ENCODE measurements at places on chromosomes 13 and 19.

DNA sequence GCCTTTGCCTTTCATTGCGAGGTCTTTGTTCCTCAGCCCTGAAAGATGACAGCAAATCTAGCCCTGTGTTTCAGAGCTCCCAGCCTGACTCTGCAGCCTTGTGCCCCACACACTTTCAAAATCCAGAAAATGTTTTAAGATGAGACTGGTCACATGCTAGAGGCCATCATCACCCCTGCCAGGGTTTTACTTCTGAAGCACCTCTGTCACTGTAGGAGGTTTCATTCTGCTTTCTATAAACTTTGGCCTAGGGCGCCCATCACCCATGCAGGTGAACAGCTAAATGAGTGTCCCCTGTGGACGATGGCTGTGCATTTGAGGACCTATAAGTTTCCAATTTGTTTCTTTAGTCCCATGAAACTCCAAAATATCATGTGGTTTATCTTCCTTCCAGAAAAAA is 574.2 kb downstream of the MYO16 start:
- DNase-seq, result no peak

GRCh38 chr19:39347332-39348164 is 5.3 kb downstream of the SAMD4B start:
- no peak for DNase-seq

- peak; percentile 64 for DNase-seq
Measured at GRCh38 chr19:5801796-5802619, 2.9 kb upstream of the NRTN start.

GRCh38 chr19:35642798-35643254 is 1.3 kb downstream of the ETV2 start:
- DNase-seq, result no peak

DNA sequence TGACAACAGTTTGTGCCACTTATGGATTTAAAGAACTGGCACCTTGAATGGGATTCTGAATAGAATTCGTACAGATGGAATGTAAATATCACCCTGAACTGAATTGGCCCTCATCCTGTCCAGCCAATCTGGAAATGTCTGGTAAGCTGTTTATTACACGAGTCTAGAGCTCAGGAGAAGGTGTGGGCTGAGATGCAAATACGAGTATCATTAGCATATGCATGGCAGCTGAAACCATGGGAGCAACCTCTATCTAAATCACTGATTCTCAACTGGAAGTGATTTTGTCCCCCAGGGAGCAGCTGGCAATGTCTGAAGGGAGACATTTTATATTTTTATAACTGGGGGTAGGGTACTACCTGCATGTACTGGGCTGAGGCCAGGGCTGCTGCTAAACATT is 15.6 kb upstream of the VWA8 start:
- no peak for DNase-seq

DNA sequence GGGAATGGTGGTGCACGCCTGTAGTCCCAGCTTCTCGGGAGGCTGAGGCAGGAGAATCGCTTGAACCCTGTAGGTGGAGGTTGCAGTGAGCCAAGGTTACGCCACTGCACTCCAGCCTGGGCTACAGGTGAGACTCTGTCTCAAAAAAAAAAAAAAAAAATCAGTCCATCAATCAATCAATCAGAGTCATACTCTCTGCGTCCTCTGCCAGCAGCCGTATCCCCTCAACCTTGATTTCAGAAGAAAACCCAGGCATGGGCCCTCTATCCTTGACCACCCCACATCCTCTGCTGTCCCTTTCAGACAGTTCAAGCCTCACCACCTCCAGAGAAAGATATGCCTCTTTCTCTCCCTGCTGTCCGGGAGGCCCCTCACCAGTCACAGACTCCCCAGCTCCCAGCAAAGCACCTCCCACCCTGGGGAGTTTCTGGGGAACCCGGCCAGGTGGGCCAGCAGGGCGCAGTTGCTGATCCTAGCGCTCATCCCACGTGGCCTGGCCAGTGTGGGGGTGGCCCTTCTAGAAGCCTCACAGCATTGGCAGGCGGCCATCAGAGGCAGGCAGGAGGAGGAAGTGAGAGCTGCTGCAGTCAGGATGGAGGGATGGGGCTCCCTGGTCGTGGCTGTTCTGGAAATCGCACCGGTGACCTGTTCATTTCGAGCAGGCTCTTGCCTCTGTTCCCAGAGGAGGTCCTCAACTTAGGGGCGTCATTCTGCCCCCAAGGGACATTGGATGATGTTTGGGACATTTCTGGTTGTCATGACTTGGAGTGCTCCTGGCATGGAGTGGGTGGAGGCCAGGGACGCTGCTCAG is 10.2 kb upstream of the JSRP1 start:
- DNase-seq, result peak; percentile 93

- DNase-seq, result no peak
Measured at GRCh38 chr19:55376241-55376933, at the start of gene TMEM190. TMEM190 (plus strand) TSS chr19:55376826; CDS start chr19:55376854, 28 bp downstream.

- DNase-seq, result no peak
Measured at GRCh38 chr19:58118979-58119733, 21.1 kb upstream of the ZSCAN18 start.

GRCh38 chr13:75818179-75818967 is 182.2 kb downstream of the LMO7 start:
- no peak for DNase-seq

GRCh38 chr19:34350161-34350561 is 14.8 kb upstream of the GPI start:
- DNase-seq, result no peak

GRCh38 chr13:79837741-79838450 is 356.9 kb downstream of the NDFIP2 start:
- DNase-seq, result no peak

- DNase-seq, result no peak
Measured at GRCh38 chr13:39811696-39812095, 156.2 kb downstream of the COG6 start.

Measured in left cardiac atrium (tissue), 4 donors.